ENCODE measurements at places on chromosomes 11 and 22. TPM values are rescaled to one million over a fixed set of nuclear protein-coding genes. Genes with fewer than 3 reads are reported as not detected.

DNA sequence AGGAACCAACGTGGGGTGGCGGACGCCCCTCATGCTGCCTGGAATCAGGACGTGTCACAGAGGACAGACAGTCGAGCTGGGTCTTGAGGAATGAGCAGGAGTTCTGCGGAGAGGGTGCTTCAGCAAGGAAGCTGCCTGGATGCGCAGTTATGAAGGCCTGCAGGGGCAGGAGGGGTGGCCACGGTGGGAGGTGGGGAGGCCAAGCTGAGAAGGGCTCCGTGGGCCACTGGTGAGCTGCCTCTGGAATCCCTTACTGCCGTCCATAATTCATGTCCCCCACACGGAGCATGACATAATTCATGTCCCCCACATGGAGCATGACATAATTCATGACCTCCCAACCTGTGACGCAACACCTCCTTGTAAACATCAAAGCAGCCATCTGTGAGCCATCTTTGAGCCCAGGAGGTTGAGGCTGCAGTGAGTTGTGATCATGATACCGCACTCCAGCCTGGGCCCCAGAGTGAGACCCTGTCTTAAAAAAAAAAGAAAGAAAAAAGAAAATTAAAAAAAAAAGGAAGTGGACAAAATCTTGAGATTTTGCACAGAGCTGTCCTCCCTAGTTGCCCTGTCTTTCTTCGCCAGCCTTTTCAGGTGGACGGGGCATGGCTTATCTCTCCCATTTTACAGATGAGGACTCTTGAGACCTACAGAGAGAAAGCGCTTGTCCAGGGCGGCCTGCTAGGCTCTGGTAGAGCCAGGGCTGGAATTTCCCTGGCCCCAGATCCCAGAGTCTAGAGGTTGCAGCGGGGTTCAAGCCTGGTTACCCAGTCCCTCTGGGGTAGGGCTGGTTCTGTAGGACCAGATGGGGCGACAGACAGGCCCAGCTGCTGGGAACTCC is 24.3 kb upstream of the PICK1 start:
- no peak overlapping the region for H3K27ac ChIP-seq
- H3K36me3 ChIP-seq = no peaks in the 10 kb centered on the region

The AMPD3 gene
- total RNA-seq = 14.7 TPM

- no peak overlapping the region for H3K27ac ChIP-seq
- H3K36me3 ChIP-seq = no peaks in the 10 kb centered on the region
- H3K4me3 ChIP-seq = no peak overlapping the region
- no peaks in the 10 kb centered on the region for H3K4me1 ChIP-seq
- no peaks in the 10 kb centered on the region for H3K27me3 ChIP-seq
- no peak for DNase-seq
Measured at GRCh38 chr11:79508461-79508860, 67.6 kb upstream of the TENM4 start.

DNA sequence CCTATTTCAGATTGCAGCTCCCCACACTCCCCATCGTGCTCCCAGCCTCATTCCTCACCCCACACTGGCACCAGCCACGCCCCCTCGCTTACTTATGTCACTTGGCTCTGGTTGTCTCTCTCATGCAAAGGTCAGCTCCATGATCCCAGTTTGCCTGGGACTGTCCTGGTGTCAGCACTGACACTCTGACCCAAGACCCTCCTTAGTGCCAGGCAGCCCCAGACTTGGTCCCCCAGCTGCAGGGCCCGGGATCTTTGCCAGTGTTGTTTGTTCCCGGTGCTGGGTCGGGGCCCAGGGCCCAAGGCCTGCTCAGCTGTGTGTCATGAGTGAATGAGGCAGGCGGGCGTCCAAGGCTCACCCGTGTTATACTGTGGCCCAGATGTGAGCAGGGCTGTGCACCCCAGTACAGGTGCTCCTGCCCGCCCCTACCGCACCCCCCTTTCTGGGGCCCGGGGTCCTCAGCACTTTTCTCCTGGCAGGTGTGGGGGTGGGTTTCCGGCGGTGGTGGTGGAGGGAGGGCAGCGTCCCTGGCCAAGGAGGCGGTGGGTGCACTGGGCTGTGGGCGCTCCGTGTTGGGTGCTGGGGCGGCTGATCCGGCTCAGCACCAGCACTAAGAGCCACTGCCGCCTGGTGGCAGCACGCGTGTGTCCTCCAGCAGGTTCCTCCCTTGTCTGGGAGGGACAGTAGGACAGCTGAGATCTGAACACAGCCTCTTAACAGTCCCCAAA is 19.5 kb downstream of the IL17REL start:
- no peak overlapping the region for H3K4me3 ChIP-seq
- no peaks in the 10 kb centered on the region for H3K27me3 ChIP-seq
- no peaks in the 10 kb centered on the region for H3K4me1 ChIP-seq
- no peaks in the 10 kb centered on the region for H3K36me3 ChIP-seq
- no peak overlapping the region for H3K27ac ChIP-seq

DNA sequence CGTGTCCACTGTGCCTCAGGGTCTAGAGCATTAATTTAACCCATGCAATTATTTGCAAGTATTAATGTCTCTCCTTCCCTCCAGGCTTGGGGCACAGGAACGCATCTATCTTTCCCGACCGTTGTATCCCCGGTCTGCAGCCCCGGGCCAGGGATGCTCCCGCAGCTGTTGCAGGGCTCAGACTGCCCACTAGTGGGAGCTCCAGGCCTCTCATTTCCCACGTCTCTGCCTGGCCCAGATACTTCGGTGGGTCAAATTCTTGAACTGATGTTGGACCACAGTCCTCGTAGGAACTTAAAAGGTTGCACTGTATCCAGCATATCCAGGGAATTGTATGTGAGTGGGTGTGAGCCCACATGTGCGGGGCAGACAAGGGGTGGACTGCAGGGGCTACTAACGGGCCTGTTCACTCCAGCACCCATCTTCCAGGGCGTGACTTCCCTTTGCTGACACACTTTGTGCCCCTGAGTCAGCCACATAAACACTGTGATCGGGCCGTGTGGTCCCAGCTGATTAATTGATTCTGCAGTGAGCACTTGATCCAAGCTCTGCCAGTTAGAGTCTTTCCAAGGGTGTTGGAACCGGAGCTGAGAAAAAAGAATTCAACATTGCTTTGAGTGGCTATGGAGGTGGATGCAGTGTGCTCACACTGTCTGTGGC is 451.3 kb downstream of the TBC1D22A start:
- H3K4me1 ChIP-seq = no peaks in the 10 kb centered on the region
- no peak overlapping the region for H3K27ac ChIP-seq
- no peak overlapping the region for H3K4me3 ChIP-seq
- H3K36me3 ChIP-seq = no peaks in the 10 kb centered on the region
- peak; percentile 49 for DNase-seq

DNA sequence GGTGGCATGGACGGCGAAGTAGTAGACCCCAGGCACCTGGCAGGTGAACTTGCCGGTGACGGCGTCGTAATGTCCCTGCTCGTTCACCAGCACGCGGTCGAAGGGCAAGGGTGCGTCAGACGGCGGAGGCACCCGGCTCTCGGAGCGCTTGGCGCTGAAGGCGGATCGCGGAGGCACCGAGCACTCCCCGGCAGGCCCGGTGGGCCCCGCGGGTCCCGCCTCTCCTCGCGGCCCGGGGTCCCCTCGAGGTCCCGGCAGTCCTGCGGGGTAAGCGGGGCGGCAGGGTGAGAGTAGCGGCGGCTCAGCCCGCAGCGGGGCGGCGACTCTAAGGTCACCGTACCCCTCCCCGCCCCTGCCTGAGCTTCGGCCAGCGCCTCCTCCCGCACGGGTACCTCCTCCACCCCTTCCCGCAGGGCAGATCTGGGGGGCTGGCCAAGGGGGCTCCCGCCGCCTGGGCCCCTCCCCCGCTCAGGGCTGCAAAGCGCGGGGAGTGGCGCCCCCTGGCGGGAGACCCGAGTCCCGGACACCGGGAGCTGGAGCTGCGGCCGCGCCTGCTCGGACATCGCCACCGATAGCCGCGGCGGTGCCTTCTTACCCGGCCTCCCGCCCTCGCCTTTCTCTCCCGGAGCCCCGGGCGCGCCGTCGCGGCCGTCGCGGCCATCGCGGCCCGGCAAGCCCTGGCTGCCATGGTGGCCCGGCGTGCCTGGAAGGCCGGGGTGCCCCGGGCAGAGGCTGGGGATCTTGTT is 921 bp downstream of the C1QTNF5 start:
- peaks cover 5% of the 10 kb centered on the region for H3K4me1 ChIP-seq
- DNase-seq = no peak
- H3K4me3 ChIP-seq = peak overlapping the region; percentile 54
- no peaks in the 10 kb centered on the region for H3K27me3 ChIP-seq

DNA sequence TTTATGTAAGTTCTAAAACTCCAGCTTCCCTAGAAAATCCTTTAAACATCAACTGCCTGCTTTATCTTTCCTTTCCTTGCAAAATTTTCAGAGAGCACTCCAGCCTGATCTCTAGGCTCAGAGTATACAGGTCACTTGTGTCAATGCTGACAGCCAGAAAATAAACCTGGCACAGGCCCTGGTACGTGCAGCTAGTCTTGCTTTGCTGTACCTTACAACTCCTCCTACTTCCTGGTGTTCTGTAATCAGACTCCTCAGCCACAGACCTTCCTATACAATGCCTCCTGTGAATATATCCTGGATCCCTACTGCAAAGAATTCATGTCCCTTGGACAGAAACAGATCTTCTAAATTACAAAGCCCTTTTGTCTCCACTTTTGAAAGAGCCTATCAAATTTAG is 24.2 kb upstream of the TMEM123 start:
- no peaks in the 10 kb centered on the region for H3K36me3 ChIP-seq
- H3K4me3 ChIP-seq = no peak overlapping the region
- no peak overlapping the region for H3K27ac ChIP-seq
- H3K4me1 ChIP-seq = peaks cover 9% of the 10 kb centered on the region
- no peaks in the 10 kb centered on the region for H3K27me3 ChIP-seq

DNA sequence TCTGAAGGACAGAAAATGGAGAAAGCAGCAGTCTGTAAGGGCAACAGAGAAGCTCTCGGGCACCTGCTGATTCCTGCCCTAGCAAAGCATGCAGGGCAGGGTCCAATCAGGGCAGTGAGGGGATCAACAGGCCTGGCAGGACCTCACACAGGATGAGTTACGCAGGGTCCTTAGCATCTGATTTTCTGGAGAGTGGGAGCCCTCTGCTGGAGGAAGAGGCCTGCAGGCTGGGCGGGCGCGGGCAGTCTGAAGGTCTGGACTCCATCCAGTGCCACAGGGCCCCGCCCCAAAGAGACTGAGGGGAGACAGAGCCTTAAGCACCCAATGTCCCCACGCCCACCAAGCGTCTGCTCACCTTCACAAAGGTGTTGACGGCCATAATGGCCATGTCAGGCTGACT is 28.9 kb downstream of the AP1B1 start:
- H3K4me3 ChIP-seq = no peak overlapping the region
- peak; percentile 67 for DNase-seq
- no peak overlapping the region for H3K27ac ChIP-seq
- peaks cover 11% of the 10 kb centered on the region for H3K36me3 ChIP-seq
- H3K4me1 ChIP-seq = peaks cover 12% of the 10 kb centered on the region
- no peaks in the 10 kb centered on the region for H3K27me3 ChIP-seq

The SLC25A45 gene
- total RNA-seq = 1.3 TPM

GRCh38 chr11:93225662-93226061 is 27.9 kb upstream of the SLC36A4 start:
- H3K27ac ChIP-seq = no peak overlapping the region
- H3K4me3 ChIP-seq = no peak overlapping the region
- no peaks in the 10 kb centered on the region for H3K27me3 ChIP-seq
- no peak for DNase-seq

DNA sequence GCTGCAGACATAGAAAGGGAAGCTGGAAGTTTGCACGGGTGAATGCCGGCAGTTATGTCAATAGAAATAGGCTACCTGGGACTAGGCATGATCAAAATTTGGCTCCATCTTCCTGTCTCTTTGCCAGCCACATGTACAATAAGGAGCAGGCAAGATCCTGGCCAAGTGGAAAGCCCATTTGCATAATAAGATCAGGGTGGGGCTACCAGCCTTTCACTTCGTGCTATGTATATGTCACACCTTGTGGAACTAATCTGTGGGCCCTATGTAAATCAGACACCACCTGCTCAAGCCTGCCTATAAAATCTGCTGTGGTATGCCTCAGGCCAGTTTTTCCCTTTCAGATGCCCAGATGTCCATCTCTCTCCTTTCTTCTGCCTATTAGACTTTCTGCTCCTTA is 79.3 kb upstream of the DRD2 start:
- no peak for DNase-seq
- H3K4me1 ChIP-seq = peaks cover 34% of the 10 kb centered on the region
- H3K27ac ChIP-seq = peak overlapping the region; percentile 76
- H3K36me3 ChIP-seq = no peaks in the 10 kb centered on the region

DNA sequence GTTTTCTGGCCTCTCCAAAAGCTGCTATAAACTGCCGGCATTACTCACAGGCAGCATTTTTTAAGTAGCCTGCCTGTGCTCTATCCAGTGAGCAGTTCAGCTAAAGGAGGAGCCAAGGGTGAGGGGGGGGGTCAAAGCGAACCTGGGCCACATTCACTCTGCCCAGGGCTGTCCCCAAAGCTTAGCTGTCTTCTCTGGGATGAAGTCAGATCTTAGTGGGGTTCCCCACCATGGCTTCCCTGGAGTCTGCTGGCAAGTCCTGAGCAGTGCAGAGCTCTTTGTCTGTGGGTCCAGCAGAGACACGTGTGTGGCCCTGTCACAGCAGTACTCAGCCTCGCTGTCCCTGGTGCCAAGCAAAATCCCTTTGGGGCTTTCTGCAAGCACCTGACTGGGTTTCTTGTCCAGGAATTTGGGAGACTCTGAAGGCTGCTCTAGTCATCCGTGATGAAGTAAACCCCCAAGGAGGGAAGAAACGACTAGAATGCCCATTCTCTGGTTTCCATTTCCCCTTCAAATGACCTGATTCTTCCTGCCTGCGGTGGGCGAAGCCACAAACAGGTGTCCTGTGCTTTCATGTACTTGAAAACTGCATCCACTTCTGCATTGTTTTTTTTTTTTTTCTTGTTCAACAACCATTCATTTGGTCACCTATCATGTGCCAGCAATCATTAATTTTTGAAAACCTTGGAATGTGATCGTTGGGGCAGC is 2.6 kb downstream of the KCNJ5 start:
- no peak overlapping the region for H3K27ac ChIP-seq
- H3K36me3 ChIP-seq = no peaks in the 10 kb centered on the region
- H3K27me3 ChIP-seq = no peaks in the 10 kb centered on the region
- H3K4me3 ChIP-seq = no peak overlapping the region
- DNase-seq = no peak

The MMP11 gene
- total RNA-seq = 6.6 TPM

Data from SJCRH30 (cell line).